ENCODE measurements at places on chromosomes 6 and 20. TPM values are rescaled to one million over a fixed set of nuclear protein-coding genes. Genes with fewer than 3 reads are reported as not detected.

The CALHM5 gene
- not detected for total RNA-seq

The POM121L2 gene
- not detected for total RNA-seq

The IL17F gene
- total RNA-seq = not detected

The EFCAB8 gene
- 0.54 TPM for total RNA-seq

The IL20RA gene
- total RNA-seq = not detected

The SYCP2L gene
- not detected for total RNA-seq

The CGA gene
- not detected for total RNA-seq

The TREM2 gene
- not detected for total RNA-seq

The SRSF12 gene
- 0.05 TPM for total RNA-seq

The FAM229B gene
- total RNA-seq = 0.91 TPM

The SOX18 gene
- 0.84 TPM for total RNA-seq

The SAPCD1 gene
- total RNA-seq = 17.7 TPM

Measured in activated CD4-positive, alpha-beta T cell treated with anti-CD3 and anti-CD28 coated beads, Interleukin-2, amount 10 ng/mL, durations not matched to agents 24 days and 14 days (primary cell).